Uterus (tissue), 4 donors: ENCODE measurements at places on chromosomes 3 and 15. TPM values are rescaled to one million over a fixed set of nuclear protein-coding genes. Genes with fewer than 3 reads are reported as not detected.

- H3K4me3 ChIP-seq, result peak within 1 kb of the TSS; percentile 83
- no peaks in the 10 kb centered on the region for H3K4me1 ChIP-seq
- no peaks in the 10 kb centered on the region for H3K36me3 ChIP-seq
Observed at GRCh38 chr3:50617096-50617791, at the start of gene MAPKAPK3. Gene MAPKAPK3, plus strand, starts transcription at chr3:50617151. Its CDS starts 415 bp downstream, at chr3:50617566.

DNA sequence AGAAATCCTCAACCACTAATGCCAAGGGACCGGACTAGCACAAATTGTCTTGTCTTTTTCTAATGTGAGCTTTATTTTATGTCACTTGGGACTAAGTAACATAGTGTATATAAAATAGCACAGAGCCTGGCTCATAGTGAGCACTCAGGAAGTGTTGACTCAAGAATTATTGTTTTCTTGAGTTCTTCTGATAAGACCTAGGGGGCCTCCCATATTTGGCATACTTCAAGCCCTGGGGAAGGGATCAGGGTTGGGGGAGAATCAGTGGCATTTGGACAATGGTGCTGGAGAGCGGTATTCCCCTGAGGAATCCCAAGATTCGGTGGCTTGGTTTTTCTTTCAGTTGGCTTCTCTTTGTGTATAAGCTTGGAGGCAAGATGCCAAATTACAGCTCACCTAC is 19.4 kb downstream of the ZNF80 start:
- no peak for DNase-seq
- no peaks in the 10 kb centered on the region for H3K4me1 ChIP-seq
- no peaks in the 10 kb centered on the region for H3K27me3 ChIP-seq
- no peak overlapping the region for H3K27ac ChIP-seq
- H3K36me3 ChIP-seq, result no peaks in the 10 kb centered on the region

- H3K27ac ChIP-seq, result no peak overlapping the region
- no peak overlapping the region for H3K4me3 ChIP-seq
- no peaks in the 10 kb centered on the region for H3K4me1 ChIP-seq
- DNase-seq, result peak; percentile 70
- no peaks in the 10 kb centered on the region for H3K36me3 ChIP-seq
Observed at GRCh38 chr3:126134219-126134975, 46.0 kb downstream of the ALDH1L1 start.

DNA sequence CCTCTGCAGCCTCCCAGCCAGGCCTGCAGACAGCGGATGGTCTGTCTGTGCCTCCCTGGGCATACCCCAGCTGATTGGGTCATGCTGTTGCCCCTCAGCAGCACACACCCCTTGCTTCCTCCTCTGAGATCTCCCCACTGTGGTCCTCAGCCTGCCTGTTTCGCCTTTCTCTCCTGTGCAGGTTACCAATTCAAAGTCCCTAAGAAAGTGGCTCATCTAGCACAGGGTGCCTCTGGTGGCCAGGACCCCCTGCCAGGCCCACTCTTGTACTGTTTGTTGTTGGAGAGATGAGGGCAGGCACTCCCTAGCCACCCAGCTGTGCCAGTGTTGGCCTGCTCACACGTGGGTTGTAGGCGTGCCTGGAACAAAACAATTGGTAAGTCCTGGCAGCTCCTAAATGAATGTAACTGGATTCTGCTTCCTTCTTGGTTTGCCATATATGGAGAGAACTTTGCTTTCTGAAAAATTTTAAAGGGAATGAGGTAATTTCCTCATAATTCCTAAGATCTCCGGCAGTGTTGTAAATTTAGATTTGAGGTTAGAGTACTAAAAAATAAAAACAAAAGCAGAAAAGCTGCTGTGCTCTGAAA is 213.2 kb upstream of the IL12A start:
- DNase-seq, result peak; percentile 65
- peak overlapping the region; percentile 87 for H3K27ac ChIP-seq
- H3K36me3 ChIP-seq, result no peaks in the 10 kb centered on the region

GRCh38 chr3:102361101-102361500 is 73.7 kb upstream of the ZPLD1 start:
- no peak overlapping the region for H3K27ac ChIP-seq
- H3K4me1 ChIP-seq, result no peaks in the 10 kb centered on the region
- H3K27me3 ChIP-seq, result no peaks in the 10 kb centered on the region
- H3K36me3 ChIP-seq, result no peaks in the 10 kb centered on the region
- no peak for DNase-seq
- no peak overlapping the region for H3K4me3 ChIP-seq

DNA sequence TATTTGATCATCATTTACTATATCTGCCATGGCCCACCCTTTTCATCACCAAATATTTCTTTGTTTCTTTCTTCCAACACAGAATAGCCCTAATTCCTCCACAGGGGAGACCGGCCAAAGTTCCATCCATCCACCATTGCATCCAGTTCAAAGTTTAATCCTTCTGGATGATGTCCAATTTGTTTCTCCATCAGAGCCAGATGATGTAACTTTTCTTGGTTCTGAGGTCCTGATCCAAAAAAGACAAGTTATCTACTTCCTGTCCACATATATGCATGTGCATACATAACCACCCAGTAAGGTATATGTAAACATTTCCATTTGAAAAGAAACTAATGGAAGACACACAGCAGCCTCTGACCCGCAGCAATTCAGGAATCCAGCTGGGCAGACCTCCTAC is 237.3 kb downstream of the SHOX2 start:
- H3K4me1 ChIP-seq, result no peaks in the 10 kb centered on the region
- no peak overlapping the region for H3K27ac ChIP-seq
- DNase-seq, result no peak
- no peak overlapping the region for H3K4me3 ChIP-seq
- H3K36me3 ChIP-seq, result no peaks in the 10 kb centered on the region

DNA sequence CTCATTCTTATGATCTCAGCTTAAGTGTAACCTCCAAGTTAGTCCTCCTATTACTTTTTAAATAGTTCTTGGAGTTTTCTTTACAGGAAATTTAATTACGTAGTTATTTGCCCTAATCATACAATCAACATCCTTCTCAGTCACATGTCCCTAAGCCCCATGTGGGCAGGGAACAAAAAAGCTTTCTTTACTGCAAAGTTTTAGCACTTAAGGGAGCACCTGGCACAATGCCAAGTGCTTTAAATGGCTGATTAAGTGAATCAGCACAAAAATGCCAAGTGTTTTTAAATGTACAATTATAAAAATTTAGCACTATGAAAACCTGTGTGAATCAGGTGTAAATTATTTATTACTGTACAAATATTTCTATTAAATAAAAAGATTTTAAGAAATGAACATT is 445.3 kb downstream of the C3orf38 start:
- no peaks in the 10 kb centered on the region for H3K4me1 ChIP-seq
- H3K4me3 ChIP-seq, result no peak overlapping the region
- DNase-seq, result no peak
- no peaks in the 10 kb centered on the region for H3K27me3 ChIP-seq
- no peak overlapping the region for H3K27ac ChIP-seq

GRCh38 chr3:197600796-197601565 is 45.2 kb upstream of the BDH1 start:
- H3K27ac ChIP-seq, result peak overlapping the region; percentile 14
- H3K4me3 ChIP-seq, result no peak overlapping the region
- H3K36me3 ChIP-seq, result no peaks in the 10 kb centered on the region
- no peaks in the 10 kb centered on the region for H3K27me3 ChIP-seq

Gene CADPS
- total RNA-seq, result 0.82 TPM

Gene C3orf20
- total RNA-seq, result not detected

Gene DUOX2
- not detected for total RNA-seq
